ENCODE measurements at places on chromosomes 16 and 17.

GRCh38 chr17:73422121-73422520 is 110.3 kb upstream of the CDC42EP4 start:
- DNase-seq, result no peak

DNA sequence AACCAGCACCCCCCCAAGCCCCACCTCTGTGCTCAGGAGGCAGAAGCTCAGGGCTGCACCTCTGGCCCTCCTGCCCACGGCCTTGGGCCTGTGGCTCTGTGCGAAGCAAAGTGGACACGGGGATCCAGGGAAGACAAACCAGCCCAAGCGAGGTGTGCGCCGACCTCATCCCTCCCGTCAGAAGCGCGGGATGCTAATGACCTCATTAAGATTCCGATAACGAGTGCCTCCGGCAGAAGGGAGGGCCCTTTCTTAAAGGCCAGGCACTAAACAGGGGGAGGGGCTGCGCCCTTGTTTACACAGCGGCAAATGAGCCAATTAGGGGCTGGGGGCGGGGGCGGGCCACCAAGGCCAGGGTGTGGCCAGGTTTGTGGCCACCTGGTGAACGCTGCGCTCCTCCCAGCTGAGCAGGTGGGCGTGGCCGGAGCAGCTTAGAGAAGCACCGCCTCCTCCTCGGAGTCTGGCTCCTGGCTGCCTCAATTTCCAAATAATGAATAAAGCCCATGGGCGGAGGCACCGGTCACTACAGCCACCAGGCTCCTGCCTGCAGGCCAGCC is 3.2 kb downstream of the CBX4 start:
- peak; percentile 32 for DNase-seq

DNA sequence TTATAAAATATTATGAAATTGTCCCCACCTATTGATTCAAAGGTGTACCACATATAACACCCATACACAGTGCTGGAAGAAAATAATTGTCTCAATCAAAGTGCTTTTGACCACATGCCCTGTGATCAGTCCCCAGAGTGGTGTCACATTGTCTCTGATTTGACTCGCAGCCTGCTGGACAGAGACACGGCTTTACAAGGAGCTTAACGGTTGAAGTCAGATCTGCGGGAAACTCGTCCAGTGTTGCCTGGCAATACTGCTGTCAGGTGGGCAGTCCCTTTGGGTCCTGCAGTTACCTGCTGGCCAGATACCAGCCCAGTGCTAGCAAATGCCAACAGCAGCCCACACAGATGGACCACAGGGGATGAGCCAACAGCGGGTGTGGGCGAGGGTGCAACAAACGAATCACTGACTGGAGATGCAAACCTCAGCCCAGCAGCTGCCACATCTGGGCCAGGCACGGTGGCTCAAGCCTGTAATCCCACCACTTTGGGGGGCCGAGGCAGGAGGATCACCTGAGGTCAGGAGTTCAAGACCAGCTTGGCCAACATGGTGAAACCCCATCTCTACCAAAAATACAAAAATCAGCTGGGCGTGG is 26.2 kb upstream of the SSTR2 start:
- no peak for DNase-seq

GRCh38 chr17:77455111-77455890 is 314.5 kb downstream of the SEC14L1 start:
- DNase-seq, result peak; percentile 61

GRCh38 chr16:22816475-22816874 is 2.5 kb downstream of the HS3ST2 start:
- no peak for DNase-seq

Data from stimulated activated CD8-positive, alpha-beta memory T cell treated with anti-CD3 and anti-CD28 coated beads, Interleukin-4, amount 100 ng/mL, for 48 hours (primary cell).